IMR-90 (cell line): ENCODE measurements at places on chromosomes 13 and 19. TPM values are rescaled to one million over a fixed set of nuclear protein-coding genes. Genes with fewer than 3 reads are reported as not detected.
A peak's percentile ranks its signal among the peaks of the same experiment; 100 is the strongest.

DNA sequence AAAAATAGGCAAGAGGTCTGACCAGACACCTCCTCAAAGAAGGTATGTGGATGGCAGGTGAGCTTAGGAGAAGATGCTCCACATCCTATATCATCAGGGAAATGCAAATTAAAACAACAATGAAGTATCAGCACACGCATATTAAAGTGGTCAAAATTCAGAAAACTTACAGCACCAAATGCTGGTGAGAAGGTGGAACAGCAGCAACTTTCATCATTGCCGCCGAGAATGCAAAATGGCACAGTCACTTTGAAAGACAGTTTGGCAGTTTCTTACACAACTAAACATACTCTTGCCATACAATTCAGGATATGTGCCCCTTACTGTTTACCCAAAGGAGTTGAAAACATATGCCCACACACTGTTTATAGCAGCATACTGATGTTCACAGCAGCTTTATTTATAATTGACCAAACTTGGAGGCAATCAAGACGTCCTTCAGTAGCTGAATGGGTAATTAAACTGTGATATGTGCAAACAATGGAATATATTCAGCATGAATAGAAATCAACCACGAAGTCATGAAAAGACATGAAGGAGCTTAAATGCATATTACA lies 22.5 kb downstream of the OR10H4 start:
- DNase-seq, result no peak

DNA sequence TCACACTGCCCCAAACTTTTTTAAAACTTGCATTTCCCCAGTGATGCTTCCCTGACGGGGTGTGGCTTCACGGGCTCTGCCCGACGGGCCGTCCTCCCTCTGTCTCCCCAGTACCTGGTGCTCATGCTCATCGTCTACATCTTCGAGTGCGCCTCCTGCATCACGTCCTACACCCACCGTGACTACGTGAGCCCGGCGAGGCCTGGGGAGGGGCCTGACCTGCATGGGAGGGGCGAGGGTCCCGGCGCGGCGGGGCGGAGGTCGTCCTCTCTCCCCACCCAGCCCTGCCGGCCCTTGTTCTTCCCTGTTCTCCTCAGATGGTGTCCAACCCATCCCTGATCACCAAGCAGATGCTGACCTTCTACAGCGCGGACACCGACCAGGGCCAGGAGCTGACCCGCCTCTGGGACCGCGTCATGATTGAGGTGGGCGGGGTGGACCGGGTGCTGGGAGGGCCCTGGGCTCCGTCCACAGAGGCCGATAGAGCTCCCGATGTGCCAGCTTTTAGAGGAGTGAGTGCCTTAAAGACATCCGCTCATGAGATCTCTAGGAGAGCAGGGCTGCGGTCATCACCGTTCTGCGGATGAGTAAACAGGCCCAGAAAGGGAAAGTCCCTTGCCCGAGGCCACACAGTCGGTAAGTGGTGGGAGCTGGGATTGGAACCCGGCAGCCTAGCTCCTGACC lies 6.9 kb downstream of the UPK1A start:
- peak; percentile 62 for DNase-seq

DNA sequence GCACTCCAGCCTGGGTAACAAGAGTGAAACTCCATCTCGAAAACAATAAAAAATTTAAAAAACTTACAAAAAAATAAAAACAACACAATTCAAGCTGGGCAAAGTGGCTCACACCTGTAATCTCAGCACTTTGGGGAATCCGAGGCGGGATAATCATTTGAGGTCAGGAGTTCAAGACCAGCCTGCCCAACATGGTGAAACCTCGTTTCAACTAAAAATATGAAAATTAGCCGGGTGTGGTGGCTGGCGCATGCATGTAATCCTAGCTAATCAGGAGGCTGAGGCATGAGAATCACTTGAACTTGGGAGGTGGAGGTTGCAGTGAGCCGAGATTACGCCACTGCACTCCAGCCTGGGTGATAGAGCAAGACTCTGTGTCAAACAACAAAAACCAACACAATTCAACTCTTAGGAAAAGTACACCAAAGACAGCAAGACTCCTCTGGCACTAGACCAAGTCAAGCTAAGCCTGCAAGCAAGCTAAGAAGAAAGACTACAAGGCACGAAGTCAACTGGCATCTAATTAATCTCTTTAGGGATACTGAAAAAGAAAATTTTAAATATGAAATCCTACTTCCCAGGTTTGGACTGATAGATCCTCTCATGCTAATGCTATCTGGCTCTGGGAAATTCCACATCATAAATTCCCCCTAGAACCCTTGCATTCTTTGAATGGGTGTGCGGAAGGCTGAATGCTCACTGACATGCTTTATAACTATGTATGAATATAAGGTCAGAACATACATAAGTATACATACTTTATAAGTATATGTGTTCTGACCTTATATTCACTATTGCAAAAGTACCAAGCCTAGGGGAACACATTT lies 7.9 kb downstream of the PBX4 start:
- DNase-seq, result peak; percentile 18

GRCh38 chr13:108305655-108306054 lies 36.1 kb downstream of the TNFSF13B start:
- DNase-seq, result no peak

DNA sequence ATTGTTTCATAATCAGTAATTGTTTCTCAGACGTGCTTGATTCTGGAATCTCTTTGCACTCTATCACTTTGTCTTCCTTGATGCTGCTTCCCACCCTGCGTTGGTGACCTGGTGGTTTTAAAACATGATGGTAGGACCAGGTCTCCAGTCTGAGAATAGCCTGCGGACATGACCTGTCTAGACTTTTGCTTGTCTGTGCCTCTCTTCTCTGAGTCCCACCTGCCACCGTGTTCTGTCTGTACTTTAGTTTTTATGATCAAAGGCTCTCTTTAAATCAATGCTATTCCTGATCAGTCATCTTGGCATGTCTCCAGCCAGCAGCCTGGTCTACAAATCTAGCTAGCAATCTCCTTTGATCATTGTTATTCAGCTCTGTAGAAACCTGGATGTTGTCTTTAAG lies 933.9 kb downstream of the DIAPH3 start:
- DNase-seq, result no peak

DNA sequence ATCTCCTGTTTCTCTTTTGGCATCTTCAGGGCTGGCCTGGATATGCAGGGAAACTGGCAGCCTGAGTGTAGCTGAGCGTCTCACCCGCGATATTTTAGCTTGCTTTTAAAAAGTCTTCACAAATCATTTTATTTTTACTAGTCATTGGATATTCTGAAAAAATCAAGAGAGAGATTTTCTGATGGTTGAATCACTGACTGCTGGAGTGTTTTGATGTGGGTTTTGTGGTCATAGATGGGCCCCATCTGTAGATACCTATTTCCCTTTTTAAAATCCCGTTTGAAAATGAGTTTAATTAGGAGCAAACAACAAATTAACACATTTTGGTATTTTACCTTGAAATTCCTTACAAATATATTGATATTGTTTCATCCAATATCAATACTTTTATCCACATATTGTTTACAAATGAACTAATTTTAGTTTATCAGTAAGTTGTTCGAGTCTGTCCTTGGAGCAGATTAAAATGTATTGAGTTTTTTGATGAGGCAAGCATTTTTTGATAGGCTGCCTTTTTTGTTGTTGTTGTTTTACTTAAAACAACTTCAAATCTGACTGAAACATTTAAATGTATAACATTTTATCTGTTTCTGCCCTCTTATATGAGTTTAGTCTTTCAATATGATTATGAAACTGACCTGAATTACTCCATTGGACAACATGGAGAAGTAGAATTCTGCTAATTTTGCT lies 21.5 kb upstream of the OXGR1 start:
- DNase-seq, result no peak

DNA sequence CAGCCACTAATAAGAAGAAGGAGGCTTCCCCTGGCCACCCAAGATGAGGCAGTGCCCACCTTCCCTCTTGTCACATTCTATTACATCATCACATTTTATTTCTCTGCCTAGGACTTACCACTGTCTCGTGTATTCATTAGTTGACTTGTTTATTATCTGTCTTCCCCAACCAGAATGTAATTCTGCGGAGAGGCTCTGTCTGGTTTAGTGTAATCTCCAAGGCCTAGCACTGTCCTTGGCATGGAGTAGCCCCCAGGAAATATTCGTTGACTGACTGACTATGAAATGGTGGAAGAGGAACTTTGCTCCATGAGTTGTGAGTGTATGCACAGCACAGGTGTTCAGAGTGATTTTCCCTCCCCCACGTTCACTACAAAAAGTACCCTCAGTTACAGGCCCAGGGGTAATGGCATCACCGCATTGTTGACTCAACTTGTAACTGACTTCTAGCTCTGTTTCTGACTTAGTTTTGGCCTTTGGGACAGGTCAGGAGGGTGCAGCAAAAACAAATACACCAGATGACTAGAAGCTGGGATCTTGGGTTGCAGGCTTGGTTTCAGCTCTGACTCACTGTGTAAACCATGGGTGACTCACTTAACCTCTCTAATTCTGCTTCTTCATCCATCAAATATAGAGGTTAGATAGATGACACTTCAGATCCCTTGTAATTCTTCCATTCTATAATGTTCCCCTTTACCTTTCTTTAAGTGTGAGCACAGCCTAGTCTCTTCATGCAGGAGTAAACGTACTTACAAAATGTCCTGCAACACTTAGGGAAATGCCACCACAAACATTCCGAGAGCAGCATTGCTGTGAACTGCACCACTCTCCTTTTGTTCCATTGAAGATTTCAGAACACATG lies 229.7 kb downstream of the KCNRG start:
- peak; percentile 88 for DNase-seq

GRCh38 chr13:44240611-44241145 lies 132.9 kb upstream of the SERP2 start:
- DNase-seq, result no peak

The PSENEN gene
- total RNA-seq, result 8.6 and 9.0 TPM in 2 replicates

The CBARP gene
- total RNA-seq, result 0.18 and 0.56 TPM in 2 replicates

The ZNF534 gene
- total RNA-seq, result not detected in 2 replicates
